ENCODE measurements at places on chromosomes 1 and 21.

DNA sequence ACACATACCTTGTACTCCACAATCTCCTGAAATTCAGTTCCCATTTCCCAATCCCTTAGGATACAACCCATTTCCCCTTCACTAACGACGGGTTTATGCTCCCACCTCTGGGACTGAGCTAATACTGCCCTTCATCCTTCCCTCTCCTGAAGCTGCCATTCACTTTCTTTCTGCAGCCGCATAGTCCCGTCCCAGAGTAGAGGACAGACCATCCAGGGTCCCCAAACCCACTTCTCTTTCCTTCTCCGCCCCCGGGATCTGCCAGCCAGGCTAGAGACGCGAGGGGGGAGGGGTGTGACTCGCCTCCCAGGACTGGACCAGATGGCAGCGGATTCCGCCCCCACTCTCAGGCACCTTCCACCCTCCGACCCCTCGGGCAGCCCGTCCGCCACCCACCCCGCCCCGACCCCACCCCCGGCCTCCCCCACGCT lies 679 bp downstream of the ABL2 start:
- no peak for DNase-seq

DNA sequence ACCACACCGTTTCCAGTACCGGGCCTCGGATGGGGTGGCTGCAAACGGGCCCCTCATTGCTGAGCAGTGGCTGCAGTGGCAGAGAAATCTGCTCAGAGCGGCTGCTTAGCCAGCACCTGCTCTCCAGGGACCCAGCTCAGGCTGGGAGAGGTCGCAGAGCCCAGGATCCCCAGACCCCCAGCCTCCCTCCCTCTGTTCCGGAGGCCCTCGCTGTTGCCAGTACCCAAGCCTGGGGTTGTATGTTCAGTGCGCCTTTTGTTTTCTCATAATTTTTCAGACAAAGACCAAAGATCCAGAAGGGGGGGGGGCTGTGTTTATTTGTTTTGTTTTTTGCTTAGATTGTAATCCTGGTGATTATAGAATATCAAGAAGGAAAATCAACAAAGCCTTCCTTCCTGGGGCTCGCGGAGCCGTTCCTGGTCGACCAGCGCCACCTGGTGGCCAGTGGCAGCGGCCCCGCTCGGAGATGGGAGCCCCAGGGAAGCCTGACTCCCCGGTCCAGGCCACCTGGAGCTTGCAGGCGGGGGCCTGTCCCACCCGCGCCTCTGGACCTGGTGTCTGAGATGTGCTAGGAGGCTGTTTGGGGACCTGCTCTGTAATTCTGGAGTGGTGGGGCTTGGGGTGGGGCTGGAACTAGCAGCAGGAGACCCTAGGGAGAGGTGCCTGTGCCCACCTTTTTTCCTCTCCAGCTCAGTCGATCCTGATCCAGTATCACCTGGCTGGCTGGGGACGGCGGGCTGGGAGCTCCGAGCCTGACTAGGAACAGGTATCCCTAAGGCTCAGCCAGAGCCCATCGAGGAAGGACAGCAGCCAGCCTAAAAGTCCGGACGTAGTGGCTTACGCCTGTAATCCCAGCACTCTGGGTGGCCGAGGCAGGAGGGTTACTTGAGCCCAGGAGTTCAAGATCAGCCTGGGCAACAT lies 123.9 kb upstream of the VAMP3 start:
- peak; percentile 40 for DNase-seq

DNA sequence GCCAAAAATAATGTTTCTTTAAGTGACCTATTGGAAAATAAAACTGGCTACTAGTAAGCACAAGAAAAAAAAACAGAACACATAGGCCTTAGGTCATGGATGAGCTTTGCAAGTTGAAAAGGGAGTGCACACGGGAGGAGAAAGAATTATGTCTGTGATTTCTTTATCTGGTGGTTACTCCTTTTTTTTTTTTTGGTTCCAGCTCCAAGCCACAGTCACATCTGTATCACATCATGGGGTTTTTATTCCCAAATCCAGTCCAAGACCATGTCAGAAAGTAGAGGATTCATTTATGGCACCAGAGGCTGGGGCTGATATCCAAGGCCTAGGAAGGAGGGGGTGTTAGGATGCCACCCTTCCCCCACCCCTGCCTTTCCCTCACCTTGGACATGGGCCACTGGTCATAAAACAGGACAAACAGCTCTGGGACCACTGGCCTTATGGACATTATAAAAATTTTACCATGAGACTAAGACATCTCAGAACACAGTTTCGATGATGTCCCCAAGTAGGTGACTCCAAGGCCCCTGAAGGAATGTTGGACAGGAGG lies 10.3 kb upstream of the HEYL start:
- DNase-seq, result no peak

GRCh38 chr1:163230827-163231226 lies 28.1 kb upstream of the RGS5 start:
- no peak for DNase-seq

DNA sequence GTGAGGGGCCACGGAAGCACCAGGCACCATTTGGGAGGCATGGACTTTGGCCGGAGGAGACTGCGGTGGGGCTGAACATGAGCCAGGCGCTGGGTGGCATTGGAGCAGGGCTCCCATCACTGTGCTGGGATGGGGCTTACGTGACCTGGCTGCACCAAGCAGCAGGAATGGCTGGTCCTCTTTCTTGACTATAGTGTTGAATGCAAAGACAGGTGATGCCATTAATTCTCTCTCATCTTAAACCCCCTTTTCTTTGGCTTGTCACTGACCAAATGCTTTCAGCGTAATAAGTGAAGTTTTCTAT lies 447.9 kb downstream of the CAMTA1 start:
- DNase-seq, result no peak

- DNase-seq, result no peak
Measured at GRCh38 chr1:220013497-220013896, 32.8 kb downstream of the EPRS1 start.

GRCh38 chr1:1120096-1120495 lies 4.2 kb upstream of the C1orf159 start:
- DNase-seq, result no peak

- DNase-seq, result no peak
Measured at GRCh38 chr1:214557952-214558735, 6.7 kb upstream of the PTPN14 start.

GRCh38 chr1:183360473-183360872 lies 57.7 kb downstream of the NMNAT2 start:
- no peak for DNase-seq

- no peak for DNase-seq
Measured at GRCh38 chr1:178609015-178609414, 96.1 kb downstream of the TEX35 start.

Measured in activated T-helper 1 cell treated with anti-CD3 and anti-CD28 coated beads, Interleukin-2, amount 50 U/mL, for 16 hours (primary cell).